NCI-H2171 treated with DMSO at 0.1 percent for 48 hours (cell line): ENCODE measurements at places on chromosomes 7 and 10.
A peak's percentile ranks its signal among the peaks of the same experiment; 100 is the strongest.

DNA sequence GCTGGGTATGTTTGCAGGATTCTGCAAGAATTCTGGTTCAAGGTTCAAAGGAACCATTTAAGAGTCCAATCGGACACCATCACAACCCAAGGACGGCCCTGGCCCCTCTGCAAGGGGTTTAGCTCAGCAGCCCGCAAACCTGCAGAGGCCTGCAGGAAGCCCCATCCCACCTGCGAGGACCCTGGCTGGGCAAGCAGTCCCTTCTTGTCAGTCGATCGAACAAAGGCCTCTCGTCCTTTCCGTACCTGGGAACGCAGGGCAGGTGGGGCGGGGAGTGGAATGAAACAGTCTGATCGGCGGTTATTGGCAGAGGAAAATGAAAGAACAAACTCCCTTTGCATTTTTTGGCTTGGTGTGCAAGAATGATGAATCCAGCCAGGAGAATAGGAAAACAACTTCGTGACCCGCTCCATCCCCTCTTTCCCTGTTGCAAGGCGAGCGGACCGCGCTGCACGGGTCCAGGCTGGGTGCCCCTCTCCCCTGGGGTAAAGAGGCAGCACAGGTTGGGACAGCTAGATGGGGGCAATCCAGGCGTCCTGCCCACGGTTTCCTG lies 73.7 kb downstream of the INSIG1 start:
- no peak for DNase-seq

GRCh38 chr7:130595986-130596385 lies 72.6 kb downstream of the COPG2 start:
- no peak for DNase-seq

GRCh38 chr7:51350546-51350896 lies 33.9 kb upstream of the COBL start:
- no peak for DNase-seq

GRCh38 chr7:139731802-139732470 lies 45.9 kb downstream of the HIPK2 start:
- DNase-seq = no peak

- DNase-seq = peak; percentile 61
Observed at GRCh38 chr7:131493581-131493980, 62.8 kb downstream of the PODXL start.

DNA sequence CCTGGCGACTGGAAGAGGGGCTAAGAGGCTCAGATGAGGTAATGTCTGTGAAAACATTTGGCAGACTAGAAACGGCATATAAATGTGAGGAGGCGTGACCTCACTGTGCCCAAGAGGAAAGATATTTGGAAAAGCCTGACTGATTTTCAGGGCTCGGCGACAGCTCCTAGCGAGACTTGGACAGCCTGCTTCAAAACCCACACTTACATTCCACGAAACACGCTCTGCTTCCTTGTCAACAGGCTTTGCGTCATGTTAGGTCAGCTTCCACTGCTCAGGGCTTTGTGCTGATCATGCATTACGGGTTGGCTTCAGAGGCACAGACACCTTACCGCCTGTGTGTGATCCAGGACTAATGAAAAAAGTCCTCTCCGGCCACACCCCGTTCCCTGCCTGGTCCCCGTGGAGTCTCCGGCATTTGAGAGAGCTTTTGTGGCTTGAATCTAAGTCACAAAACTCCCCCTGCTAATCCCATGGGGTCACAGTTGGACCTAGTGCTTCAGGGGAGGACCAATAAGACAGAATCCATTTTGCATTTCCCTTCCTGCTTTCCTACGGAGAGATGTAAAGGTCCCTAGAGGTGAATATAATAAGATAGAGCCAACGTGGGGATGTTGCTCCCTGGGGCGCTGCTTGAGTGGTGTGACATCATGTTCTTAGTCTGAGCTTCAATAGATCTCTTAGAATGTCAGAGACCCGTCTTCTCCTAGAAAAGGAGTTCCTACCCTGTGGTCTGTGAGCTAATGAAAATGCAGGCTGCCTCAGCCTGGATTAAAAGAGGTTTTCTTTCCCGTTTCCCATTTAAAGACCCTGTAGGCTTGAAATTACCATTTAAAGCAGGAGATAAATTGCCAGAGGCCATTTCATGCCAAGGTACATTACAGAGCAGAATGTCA lies 25.5 kb downstream of the FGFBP3 start:
- DNase-seq = no peak

DNA sequence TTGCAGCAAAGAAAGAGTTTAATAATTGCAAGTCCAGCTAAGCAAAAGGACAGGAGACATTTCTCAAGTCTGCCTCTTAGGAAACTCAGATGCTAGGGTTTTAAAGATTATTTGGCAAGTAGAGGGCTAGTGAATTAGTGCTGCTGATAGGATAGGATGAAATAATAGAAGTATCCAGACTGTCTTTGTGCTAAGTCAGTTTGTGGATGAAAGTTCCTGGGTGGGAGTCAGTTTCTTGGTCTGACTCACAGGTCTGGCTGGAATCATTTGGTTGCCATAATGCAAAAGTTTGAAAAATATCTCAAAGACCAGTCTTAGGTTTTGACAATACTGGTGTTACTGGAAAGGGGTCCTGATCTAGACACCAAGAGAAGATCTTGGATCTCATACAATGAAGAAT lies 42.6 kb upstream of the INHBA start:
- DNase-seq = no peak

DNA sequence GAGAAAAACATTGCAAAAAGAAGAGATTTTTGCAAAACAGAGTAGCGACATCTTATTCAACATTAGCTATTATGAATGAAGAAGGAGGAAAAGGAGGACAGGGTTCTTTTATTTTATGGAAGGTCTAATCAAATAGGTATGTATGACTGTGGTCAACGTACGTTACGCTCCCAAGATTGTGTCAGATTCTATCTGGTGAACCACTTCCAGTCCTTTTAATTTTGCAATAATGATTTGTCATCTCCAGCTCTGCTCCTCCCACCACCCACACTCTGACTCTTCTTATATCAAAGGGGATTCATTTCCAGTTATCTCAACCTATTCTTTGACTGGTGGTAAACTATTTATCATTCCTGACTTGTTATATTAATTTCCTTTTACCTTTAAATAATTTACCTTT lies 259.9 kb downstream of the CACNA2D1 start:
- DNase-seq = no peak

DNA sequence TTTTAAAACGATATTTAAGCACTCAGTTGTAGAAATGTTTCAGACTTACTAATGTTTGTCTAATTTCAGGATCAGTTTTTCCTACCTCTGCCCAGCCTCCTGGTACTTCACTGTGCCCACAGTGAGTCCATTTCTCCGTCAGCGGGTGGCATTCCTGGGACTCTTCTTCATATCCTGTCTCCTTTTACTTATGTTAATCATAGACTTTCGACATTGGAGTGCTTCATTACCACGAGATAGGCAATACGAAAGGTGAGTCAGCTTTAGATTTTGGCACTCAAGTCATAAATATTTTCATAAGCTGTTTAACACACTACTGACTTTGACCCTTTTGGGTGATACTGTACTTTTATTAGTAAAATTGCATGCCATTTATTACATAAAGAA lies 2.1 kb downstream of the ENTPD7 start:
- no peak for DNase-seq

- peak; percentile 21 for DNase-seq
Observed at GRCh38 chr7:29812185-29812876, 6.0 kb downstream of the WIPF3 start.

DNA sequence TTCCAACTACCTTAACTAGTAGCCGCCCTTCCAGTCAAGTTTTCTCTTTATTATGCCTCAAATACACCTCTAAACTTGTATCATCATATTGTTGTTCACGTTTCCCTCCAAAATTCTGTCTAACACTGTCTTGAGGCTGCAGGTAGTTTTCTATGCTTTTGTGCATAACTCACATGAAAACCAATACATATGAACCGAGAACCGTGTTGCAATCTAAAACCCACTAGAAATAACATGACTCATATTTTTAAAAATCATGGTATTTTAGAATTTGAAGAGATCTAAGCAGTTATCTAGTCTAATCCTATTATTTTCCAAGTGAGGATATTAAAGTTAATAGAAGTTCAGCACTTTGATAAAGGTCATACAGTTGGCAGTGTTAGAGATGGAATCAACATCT lies 18.2 kb downstream of the LIPF start:
- no peak for DNase-seq

- DNase-seq = no peak
Observed at GRCh38 chr10:29994811-29995210, 64.6 kb downstream of the JCAD start.

GRCh38 chr7:356691-357462 lies 66.9 kb downstream of the FOXL3 start:
- DNase-seq = no peak

DNA sequence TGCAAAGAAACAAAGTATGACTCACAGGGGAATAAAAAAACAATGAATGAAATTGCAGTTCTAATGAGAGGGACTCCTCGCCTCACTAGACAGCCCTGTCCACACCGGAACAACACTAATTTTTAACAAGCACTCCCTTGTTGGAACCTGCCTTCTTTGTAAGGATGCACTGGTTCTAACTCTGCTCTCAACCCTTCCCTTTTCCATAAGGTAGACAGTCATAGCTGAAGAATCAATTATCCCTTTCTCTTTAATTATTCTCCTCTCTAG lies 65.1 kb downstream of the TSPAN12 start:
- DNase-seq = no peak

GRCh38 chr10:112006831-112007230 lies 176.7 kb downstream of the GPAM start:
- DNase-seq = no peak

GRCh38 chr10:29763396-29763795 lies 128.6 kb upstream of the SVIL start:
- no peak for DNase-seq

GRCh38 chr7:28556025-28556424 lies 143.7 kb downstream of the CREB5 start:
- DNase-seq = no peak

- DNase-seq = no peak
Observed at GRCh38 chr10:22742678-22743077, 28.3 kb upstream of the PIP4K2A start.

DNA sequence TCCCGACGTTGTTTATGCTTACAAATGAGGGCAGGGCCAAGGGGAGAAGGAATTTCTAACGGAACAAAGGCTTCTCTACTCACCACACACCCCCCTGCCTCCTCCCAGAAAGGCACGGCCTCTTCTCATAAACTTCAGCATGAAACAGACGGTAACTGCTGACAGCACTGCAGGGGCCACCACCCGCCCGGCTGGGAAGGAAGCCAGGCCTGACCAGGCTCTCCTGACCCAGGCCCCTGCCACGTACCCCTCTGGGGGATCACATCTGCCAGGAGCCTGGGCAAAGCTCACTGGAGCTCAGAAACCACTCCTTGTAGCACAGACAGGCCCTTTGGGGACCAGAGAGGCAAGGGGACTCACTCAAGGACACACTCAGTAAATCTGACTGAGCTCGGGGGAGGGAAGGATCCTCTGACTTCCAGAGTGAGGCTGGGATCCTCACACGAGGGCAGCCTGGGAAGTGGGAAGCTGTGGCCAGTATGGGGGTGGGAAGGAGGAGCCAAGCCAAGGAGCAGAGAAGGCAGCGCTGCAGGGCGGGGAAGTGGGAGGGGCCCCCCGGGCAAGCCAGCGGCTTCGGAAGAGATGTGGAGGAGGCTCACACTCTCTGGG lies 46.1 kb downstream of the ZCCHC24 start:
- no peak for DNase-seq

DNA sequence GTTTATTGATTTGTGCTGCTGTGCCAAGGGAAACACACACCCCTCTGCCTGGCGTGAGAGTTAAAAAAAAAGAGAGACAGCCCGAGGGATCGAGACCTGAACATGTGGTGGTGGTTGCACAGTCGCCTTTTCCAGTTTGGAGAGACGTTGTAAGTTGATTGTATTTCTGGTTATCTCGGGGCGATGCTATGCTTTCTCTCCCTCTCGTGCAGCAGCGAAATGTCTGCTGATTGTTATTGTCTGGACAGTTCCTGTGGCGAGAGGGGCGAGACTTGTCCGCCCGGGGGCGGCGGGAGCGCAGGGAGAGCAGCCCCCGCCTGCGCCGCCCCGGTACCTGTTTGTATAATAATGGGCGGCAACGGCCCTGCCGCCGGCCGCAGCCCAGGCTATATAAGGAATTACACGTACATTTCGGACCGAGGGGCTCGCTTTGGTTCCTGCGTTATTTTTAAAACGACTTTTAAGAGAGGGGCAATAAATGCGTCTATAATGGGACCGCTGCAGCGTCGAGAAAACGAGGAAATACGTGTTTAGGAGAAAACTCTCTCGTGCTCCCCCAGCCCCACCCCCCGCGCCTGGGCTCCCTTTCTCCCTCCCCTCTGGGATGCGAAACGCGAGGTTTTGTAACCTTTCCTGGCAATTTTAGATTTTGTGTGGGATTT lies 1.7 kb downstream of the ZEB1 start:
- peak; percentile 68 for DNase-seq

GRCh38 chr7:20191391-20191869 lies 25.8 kb downstream of the MACC1 start:
- DNase-seq = no peak

DNA sequence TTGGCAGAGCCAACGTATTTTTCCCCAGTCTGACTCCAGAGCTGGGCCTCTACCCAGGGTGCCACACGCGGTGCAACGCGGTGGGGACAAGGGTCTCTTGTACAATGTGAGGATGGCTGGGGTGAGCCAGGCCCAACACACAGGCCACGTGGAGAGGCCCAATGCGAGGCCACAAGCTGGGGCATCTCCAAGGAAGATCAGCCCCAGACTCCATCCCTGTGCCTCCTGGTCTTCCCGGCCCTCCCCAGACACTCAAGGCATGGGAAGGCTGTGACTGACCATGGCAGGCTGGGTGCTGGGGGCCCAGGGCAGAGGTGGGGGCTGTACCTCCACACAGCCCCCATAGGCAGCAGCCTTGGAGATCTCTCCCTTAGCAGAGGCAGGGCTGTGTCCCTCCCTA lies 135.3 kb upstream of the FAM20C start:
- DNase-seq = no peak

DNA sequence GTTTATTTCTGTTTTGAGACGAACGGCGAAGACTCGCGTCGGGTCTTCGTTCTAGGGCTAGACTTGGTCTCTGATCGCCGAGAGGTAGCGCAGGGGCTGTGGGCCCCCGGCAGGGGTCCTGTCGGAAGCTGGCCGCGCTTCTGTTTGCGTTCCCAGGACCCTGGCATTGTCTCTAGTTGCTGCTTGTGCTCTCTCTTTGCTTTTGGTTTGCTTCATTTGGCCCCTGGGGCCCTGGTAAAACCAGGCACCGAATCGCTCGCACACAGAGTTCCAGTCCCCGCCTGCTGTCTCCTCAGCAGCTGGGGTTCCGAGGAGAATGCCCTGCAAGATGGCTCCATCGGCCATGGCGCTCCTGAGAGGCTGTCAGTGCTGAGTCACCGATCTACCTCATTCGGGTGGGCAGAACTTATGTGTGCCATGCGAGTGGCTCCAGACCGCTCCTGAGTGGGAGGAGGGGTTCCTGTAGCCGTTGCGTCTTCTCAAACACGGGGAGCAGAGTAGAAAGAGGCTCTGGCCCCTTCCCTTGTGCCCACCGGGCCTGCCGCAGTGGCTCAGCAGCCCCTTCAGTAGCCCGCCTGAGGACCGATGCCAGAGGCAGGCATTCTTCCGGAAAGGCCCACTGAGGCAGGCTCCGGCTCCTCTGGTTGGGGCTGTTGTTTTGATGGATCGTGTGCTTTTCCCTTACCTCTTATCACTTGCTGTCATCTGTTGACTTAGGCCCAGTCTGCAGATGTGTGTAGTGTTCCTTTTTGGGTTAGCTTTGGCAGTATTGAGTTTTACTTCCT lies 826 bp downstream of the CHPF2 start:
- DNase-seq = peak; percentile 47
